RPMI8226 (cell line): ENCODE measurements at places on chromosomes 2 and 18.

- DNase-seq, result no peak
Measured at GRCh38 chr18:6052449-6052913, 157.2 kb upstream of the TMEM200C start.

- DNase-seq, result no peak
Measured at GRCh38 chr2:15584316-15584715, 7.4 kb upstream of the DDX1 start.

GRCh38 chr18:8657873-8658470 is 47.4 kb upstream of the MTCL1 start:
- DNase-seq, result peak; percentile 18

DNA sequence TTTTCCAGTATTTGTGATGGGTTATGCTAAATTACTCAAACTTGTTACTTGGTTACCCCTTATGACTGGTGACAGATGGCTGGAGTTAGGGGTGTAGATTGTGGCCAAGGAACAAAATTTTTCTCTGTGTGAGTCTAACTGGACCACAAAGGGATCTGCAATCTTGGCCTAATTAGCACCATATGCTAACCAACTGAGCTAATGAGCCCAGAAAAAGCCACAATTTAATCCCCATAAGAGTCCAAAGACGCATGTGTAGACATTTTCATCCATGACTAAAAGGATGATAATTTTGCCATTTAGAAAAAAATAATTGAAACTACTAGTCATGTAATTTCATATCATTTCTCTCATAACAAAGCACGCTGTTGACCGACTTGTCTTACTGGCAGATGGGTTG is 151.2 kb downstream of the ABCA12 start:
- no peak for DNase-seq

DNA sequence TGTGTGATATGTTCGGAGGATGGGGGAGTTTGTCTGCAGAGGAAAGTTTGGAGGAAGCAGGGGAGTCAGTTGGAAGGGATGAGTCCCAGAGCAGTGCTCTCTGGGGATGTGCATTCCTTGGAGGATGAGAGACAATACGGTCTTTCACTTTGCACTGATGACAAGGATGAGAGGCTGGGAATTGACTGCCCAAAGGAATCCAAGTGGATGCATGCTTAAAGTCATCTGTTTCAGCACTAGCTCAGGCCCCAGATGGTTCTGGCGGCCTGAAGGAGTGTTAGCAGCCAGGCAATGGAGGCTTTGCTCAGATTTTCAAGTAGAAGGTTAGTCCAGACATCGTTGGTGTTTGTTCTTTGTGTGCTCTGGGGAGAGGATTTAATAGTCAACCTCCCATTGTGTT is 100.2 kb downstream of the CRIM1 start:
- DNase-seq, result no peak

DNA sequence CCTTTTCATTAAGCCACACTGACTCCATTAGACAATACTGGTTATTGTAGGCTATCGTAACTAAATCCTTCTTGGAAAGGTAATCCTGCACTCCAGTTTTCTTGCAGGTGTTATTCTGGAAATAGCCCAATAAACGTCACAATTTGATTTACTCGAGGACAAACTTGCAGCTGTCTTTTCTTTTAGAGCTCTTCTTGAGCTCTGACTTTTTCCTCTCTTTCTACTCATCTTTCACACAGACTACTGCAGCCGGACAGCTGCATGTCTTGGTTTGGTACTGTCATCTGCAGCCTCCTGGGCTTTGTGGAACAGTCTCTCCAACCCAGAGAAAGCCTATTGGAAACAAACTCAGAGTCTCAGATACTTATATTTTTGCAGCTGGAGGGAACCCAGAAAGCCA is 23.0 kb upstream of the MSGN1 start:
- no peak for DNase-seq

DNA sequence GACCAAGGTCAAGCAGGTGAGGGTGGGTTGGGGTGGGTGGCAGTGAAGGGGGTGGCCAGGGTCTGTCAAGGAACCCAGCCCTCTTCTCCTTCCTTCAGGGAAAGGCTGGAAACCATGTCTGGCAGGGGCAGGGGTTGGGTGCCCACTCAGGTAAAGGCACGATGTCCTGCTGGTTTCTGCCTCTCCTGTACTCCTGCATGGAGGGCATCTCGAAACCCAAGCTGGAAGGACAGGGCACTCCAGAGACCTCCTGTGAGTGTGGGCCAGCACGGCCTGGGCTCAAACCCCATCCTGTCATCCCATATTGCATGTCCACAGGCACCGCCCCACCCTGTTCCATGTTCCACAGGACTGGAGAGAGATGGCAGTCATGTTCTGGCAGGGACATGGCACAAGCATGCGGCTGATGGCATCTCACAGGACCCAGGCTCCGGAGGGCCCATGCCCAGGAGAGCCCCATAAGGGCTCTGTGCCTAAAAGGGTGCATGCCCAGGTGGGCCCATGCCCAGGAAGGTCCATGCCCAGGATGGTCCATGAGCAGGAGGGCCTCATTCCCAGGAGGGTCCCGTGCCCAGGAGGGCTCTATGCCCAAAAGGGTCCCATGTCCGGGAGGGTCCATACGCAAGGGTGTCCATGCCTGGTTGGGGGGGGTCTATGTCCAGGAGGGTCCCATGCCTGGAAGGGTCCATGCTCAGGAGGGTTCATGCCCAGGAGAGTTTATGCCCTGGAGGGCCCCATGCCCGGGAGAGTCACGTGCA is 6.4 kb downstream of the GPR35 start:
- no peak for DNase-seq

- DNase-seq, result no peak
Measured at GRCh38 chr2:11163439-11164317, 8.4 kb downstream of the SLC66A3 start.

DNA sequence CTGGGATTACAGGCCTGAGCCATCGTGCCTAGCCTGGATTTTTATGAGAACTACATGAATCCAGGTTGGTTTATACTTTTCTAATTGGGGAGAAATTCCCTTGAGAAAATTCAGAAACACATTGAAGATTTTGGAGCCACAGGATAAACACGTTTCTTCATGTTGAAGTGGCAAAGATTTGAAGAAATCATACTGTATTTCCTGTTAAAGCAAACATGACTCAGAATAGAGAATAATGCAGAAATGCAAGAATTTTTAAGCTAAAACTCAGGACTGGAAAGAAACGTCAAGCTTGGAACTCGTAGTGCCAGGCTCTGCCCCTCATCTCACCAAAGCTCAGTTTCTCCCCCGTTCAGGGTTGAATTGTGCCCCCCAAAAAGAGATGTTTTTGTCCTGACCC is 32.1 kb upstream of the TAF1B start:
- no peak for DNase-seq

DNA sequence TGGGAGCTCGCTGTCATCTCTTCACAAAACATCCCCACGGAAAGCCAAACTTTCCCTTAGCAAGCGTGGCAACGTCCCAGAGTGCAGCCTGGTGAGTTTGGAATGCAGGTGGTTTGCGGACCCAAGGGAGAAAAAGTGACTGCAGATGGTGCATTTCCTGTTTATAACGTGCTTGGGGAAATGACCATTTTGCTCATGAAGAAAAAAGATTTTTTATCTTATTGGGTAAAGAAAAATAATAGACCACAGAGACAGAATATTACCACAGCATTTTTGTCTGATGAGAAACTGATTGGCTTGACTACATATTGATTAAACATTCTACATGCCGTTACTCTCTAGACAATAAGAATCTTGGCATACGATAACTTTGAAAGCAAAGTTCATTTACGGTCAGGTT is 136.5 kb downstream of the COPS8 start:
- no peak for DNase-seq

DNA sequence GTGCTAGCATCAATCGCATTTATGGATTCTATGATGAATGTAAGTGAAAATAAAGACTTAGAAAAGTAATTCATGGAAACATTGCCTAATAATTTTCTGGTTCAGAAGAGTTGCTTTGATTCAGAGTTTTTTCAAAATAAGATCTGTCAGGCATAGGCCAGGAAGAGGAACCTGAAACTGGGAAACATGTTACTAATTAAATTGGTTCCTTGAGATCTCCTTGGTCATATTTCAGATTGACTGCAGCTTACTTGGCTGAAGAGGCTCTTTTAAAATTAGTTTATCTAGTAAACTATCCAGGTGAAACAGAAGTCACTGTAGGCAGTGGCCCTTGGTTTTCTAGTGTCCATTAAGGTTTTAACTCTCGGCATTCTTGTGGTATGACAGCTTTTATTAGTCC is 27.4 kb downstream of the PPP1CB start:
- no peak for DNase-seq

DNA sequence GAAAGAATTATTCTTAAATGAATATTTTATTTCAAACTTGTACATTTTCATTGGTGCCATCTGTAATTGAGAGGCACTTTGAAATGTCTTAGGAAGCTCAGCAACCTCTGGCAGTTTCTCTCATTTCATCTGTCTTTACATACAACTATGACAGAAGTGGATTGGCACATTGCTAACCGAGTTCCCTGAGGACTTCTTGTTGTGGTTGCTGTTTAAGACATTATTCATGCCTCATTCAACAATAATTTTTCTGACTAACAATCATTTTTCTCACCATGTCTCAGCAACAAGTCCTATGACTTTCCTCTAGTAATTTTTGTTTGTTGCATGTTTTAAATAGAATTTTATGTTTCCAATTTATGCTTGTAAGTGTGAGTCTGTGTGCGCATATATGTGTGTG is 284.0 kb upstream of the CWC22 start:
- DNase-seq, result no peak

DNA sequence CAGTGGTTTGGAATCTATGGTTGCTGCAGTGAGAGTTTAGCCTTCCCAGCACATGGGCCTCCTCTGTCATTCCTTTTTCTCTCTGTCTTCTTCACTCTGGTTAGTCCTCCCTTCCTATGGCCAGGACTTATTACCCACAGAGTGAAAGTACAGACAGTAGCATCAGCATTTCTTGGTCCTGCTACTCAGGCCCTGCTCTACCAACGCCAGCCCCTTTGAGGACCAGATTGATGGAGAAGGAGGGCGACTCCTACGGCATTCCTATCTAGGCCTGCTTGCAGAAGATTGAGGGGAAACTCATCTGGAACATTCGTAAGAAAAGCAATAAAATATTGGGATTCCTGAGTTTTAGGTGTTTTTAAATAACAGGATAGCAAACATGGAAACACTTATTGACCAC is 43.5 kb downstream of the BMP10 start:
- DNase-seq, result no peak

- DNase-seq, result no peak
Measured at GRCh38 chr2:20186078-20186854, 38.7 kb downstream of the SDC1 start.

GRCh38 chr2:174800436-174801205 is 36.3 kb upstream of the CHRNA1 start:
- no peak for DNase-seq

GRCh38 chr2:220847589-220847988 is 724.5 kb downstream of the EPHA4 start:
- no peak for DNase-seq

- DNase-seq, result peak; percentile 30
Measured at GRCh38 chr2:226423498-226423960, 376.1 kb downstream of the IRS1 start.

DNA sequence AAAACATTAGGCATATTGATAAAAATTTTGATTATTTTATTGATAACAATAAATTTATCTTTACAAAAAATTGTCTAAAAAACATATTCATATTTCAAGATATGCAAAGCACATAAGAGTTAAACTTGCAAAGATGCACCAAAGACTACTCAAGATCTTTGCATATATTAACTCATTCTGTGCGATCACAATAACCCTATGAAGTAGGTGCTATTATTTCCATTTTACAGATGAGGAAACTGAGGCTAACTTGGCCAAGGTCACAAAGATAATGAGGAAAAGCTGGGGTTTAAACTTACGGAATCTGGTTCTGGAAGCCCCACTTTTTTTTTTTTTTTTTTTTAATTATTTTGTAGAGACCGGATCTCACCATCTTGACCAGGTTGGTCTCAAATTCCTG is 94.4 kb upstream of the SERTAD2 start:
- no peak for DNase-seq

DNA sequence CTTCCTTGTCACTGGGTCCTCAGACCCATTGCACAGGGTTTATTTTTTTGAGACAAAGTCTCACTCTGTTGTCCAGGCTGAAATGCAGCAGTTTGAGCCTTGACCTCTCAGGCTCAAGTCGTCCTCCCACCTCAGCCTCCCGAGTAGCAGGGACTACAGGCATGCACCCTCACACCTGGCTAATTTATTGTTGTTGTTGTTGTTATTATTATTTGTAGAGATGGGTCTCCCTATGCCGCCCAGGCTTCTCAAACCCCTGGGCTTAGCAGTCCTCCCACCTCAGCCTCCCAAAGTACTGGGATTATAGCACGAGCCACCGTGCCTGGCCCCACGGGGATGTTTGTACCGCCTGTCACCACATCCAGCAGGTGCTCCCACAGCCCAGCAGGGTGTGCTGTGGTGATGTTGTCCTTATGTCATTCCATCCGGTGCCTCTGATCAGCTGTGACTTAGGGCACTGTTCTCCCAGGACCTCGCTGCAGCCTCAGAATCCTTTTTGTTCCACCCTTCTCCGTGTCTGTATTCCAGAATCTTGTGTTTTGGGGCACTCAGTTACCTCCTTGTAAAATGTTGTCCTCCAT is 182.3 kb downstream of the INO80D start:
- peak; percentile 51 for DNase-seq
